NCI-H1417 treated with DMSO at 0.1 percent for 48 hours (cell line): ENCODE measurements at places on chromosomes 16 and 17.
A peak's percentile ranks its signal among the peaks of the same experiment; 100 is the strongest.

GRCh38 chr17:27457731-27458523, 1.7 kb downstream of the KSR1 start:
- no peak for DNase-seq

GRCh38 chr16:46775214-46775613, 27.1 kb upstream of the MYLK3 start:
- no peak for DNase-seq

DNA sequence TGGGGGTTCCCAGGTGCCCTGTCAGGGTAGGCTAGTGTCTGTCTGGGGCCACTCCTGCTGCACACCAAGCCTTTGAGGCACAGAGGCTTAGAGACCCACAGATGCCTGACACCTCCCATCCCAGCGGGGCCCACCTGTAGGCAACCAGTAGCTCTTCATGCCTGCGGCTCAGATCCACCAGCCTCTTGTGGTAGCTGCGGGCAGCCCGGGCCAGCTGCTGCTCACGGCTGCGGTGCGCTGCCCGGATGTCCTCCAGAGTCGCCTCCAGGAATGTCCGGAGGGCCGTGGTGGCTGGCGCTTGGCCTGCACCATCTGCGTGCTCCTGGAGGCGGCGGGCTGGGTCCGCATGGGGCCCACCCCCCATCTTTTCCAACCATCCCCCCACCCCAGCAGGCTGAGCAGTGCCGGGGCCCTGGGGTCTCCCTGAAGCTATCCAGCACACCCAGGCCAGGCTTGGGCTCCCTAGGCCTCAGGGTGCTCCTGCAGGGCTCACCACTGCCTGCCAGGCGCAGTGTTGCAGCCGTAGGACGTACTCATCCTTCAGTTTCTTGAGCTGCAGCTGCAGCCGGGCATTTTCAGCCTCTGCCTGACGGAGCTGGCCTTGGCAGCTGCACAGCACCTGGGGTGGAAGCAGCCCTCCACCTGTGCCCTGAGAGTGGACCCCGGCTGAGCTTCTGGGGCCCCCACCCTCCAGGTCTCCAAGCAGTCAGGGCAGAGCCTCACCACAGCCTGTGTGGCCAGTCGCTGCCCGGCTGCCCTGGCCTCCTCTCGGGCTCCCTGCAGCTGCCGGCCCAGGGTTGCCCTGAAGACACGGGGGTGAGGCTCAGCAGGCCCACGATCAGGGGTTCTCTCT, 1.8 kb downstream of the CCDC78 start:
- no peak for DNase-seq

- DNase-seq: peak; percentile 74
Measured at GRCh38 chr17:81927653-81928543, at the start of gene MAFG. Gene MAFG, minus strand, starts transcription at chr17:81927735. Its CDS starts 4,550 bp downstream, at chr17:81923185.

GRCh38 chr16:79610771-79611170, 10.2 kb upstream of the MAF start:
- DNase-seq: no peak

- DNase-seq: peak; percentile 99
Measured at GRCh38 chr17:45161288-45162024, at the start of gene HEXIM2. Gene HEXIM2, plus strand, starts transcription at chr17:45161875. Its CDS starts 919 bp downstream, at chr17:45162794.

- no peak for DNase-seq
Measured at GRCh38 chr16:48271728-48272127, 24.4 kb upstream of the ABCC11 start.

- DNase-seq: no peak
Measured at GRCh38 chr17:18327556-18327955, 12.5 kb downstream of the SMCR8 start.

- DNase-seq: no peak
Measured at GRCh38 chr17:45430738-45431530, 1.7 kb downstream of the ARHGAP27 start.

DNA sequence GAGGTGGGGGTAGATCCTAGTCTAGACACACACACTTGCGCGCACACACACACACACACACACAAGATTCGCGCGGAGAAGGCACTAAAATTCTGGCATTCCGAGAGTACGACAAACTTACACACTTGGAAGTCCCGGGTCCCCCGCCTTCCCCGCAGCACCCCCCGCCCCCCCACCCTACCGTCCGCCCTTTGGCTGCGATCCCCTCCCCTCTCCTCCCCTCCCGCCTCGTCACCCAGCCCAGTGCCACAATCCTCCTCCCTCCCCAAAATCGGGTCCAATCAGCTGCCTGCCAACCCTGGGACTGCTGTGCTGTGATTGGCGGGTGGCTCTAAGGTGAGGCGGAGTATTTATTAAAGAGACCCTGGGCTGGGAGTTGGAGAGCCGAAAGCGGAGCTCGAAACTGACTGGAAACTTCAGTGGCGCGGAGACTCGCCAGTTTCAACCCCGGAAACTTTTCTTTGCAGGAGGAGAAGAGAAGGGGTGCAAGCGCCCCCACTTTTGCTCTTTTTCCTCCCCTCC, at the start of gene SOX9:
TSS of gene SOX9 (plus strand) at position 379 of the 522 bp plus-strand sequence. CDS start 372 bp downstream, outside the sequence.
- peak; percentile 51 for DNase-seq

- no peak for DNase-seq
Measured at GRCh38 chr17:60916043-60916442, 238.4 kb downstream of the BCAS3 start.
